Pancreas (tissue), 10 donors: ENCODE measurements at places on chromosomes 16 and 17. TPM values are rescaled to one million over a fixed set of nuclear protein-coding genes. Genes with fewer than 3 reads are reported as not detected.

- DNase-seq: no peak
Observed at GRCh38 chr17:20302246-20302917, 165.0 kb downstream of the LGALS9B start.

GP1BA gene
- total RNA-seq: not detected

SEPTIN12 gene
- not detected for total RNA-seq

CASKIN1 gene
- total RNA-seq: 0.78 TPM

MGAT5B gene
- 0.38 TPM for total RNA-seq
